ENCODE measurements at places on chromosomes 6 and 20.

GRCh38 chr6:5644523-5645185, 362.1 kb downstream of the NRN1 start:
- no peak for DNase-seq

DNA sequence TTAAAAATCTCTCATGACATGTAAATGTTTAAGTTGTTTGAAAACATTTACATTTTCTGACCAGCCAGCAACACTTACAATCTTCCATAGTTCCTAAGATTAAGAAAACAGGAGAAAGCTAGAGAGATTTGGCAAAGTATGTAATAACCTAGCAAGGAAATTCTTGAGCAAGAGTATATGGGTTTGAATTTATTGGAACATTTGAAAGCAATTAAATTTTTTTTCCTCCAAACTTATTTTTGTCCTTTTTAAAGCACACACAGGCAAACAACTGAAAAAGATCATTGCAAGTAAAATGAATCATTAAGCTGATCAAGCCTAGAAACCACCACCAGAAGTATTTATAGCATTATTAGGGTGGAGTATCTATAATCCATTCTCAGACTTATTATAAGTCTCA, 20.1 kb upstream of the ZNF217 start:
- DNase-seq = no peak

DNA sequence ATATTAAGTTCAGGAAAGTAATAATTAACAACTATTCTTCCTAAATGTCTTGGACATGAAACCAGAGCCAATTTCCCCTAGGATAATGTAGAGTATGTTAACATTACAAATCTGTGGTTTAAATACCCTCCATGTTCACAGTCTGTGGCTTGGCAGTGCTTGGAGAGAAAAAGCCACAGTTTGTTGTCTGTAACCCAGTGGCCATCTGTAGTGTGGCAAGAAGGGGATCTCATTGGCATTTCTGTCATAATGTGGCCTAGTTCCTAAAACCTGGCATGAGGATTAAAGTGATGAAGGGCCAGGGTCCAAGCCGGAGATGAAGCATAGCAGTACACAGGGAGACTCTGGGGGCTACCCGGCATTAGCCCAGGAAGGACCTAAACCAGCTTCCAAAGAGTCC, 31.2 kb downstream of the SYNE1 start:
- DNase-seq = no peak

- no peak for DNase-seq
Observed at GRCh38 chr6:39791850-39792539, at the start of gene DAAM2. TSS of gene DAAM2 (plus strand) at chr6:39792376. CDS start at chr6:39856303, 63,927 bp downstream.

- DNase-seq = peak; percentile 33
Observed at GRCh38 chr6:61809004-61809595, 476.9 kb downstream of the KHDRBS2 start.

DNA sequence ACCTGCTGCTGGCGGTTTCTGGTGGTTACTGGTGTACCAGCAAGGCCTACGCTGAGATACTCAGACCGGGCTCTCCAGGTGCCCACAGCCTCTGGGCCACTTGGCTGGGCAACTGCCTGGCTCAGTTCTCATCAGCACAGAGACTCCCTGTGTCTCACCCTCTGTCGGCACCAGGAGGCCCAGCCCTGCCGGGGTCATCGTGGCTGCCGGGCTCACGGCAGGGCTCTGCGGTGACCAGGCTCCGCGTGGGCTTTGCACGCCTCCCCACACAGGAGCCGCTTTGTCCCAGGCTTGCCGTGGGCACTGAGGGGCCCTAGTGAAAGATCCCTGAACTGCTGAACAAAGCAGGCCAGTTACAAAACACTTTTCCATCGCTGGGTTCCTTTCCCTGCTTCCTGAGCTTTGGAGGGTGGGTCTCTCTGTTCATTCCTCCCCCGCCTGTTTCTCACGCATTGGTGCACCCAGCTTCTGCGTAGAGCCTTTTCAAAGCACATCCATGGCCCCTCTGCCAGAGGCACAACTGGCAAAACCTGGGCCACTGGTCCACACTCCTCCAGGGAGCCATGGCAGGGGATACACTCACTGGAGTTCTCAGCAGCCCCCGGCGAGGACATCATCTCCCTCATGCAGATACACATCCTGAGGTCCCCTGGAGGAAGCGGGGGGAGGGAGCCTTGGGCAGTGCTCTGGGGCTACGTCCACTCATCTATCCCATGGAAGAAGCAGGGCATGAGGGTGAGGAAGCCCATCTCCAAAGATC, 117.0 kb downstream of the NFATC2 start:
- DNase-seq = no peak

DNA sequence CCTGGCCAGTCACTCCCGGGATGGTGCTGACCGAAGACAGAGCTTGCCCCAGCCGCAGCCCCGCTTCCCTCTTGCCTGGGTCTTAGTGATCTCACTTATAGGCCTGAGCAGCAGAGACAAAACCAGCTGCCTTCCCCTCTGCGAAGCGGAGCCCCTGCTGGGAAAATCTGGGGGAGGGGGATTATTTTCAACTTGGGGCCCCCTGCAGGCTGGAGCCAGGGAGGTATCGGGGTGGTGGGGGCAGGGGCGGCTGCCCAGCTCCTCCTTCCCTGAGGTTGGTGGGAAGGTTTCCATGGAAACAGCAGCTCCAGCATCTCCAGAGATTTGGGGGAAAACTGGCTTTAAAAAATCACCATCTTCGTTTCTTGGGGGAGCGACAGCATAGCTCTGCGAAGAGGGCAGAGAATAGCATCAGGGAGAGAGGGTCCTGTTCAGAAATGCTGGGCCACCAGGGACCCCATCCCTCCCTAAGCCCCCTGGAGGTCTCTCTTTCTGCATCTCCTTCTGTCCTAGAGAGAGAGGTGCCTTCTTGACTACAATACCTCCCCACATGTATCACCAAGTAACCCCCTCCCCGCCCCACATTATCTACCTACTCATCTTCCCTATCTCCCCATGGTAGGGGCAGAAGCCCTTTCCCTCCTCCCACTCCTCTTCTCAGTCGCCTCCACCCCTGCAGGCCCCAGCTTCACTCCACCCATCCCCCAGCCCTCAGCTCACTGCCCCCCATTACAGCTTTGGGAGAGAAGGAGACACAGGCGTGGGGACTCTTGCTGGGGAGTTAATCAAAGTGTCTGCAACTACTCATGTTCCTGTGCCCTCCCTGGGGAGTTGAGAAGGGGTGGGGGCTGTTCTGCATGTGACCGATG, 88.4 kb upstream of the CCDC167 start:
- no peak for DNase-seq

- no peak for DNase-seq
Observed at GRCh38 chr6:22322103-22323030, 25.5 kb upstream of the PRL start.

DNA sequence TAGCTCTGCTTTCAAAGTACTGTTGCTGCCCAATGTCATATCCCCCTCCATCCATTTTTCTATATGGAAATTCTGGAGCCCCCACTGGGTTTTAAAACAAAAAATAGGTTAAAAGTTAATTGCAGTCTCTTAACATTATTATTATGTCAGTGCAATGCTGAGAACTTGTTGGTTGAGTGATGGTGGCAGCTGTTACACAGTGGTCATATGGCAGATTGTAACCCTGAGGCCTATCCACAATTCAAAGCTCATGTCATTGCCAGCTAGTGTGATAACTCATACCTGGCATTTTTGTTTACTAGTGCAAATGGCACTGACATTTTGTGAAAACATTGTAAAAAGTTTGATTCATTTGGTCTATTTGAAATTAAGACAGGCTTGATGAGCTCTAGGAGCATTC, 305.7 kb upstream of the FLRT3 start:
- no peak for DNase-seq

DNA sequence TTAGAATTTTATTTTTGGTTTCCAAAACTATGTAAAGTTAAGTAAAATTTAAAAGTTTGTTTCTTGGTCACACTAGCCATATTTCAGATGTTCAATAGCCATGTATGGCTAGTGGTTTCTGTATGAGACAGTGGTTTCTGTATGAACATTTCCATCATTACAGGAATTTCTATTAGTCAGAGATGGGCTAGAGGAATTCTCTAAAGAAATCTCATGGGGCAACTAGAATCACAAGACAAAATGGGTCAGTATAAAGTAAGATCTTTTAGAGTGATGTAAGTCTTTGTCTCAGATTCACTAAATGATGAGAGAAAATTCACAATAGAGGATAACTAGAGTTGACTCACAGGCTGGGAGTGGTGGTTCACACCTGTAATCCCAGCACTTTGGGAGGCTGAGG, 149.0 kb downstream of the FUT9 start:
- no peak for DNase-seq

- DNase-seq = no peak
Observed at GRCh38 chr6:114940181-114940580, 597.4 kb upstream of the HS3ST5 start.

GRCh38 chr6:37171201-37171969, 1.4 kb downstream of the PIM1 start:
- peak; percentile 43 for DNase-seq

DNA sequence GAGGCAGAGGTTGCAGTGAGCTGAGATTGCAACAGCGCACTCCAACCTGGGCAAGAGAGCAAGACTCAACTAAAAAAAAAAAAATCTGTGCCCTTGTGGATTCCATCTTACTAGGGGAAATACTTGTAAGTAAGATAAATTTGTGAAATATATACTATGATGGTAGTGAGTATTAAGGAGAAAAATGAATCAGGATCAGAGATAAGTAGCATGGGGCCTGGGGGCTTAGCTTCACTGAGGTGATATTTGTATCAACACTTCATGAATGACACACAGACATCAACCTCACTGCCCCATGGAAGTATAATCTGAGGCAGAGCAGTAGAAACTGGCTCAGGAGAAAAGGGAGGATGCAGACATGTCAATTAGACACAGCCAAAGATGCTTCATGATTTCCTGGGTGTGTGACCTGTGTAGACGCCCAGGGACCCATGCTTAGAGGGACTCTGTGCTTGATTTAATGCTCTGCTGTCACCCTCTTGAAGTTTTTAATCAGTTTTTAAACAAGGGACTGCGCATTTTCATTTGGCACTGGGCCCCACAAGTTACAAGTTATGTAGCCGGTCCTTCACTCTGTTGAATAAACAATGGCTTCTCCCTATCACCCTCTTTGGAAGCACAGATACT, 41.9 kb downstream of the PCNA start:
- DNase-seq = no peak

DNA sequence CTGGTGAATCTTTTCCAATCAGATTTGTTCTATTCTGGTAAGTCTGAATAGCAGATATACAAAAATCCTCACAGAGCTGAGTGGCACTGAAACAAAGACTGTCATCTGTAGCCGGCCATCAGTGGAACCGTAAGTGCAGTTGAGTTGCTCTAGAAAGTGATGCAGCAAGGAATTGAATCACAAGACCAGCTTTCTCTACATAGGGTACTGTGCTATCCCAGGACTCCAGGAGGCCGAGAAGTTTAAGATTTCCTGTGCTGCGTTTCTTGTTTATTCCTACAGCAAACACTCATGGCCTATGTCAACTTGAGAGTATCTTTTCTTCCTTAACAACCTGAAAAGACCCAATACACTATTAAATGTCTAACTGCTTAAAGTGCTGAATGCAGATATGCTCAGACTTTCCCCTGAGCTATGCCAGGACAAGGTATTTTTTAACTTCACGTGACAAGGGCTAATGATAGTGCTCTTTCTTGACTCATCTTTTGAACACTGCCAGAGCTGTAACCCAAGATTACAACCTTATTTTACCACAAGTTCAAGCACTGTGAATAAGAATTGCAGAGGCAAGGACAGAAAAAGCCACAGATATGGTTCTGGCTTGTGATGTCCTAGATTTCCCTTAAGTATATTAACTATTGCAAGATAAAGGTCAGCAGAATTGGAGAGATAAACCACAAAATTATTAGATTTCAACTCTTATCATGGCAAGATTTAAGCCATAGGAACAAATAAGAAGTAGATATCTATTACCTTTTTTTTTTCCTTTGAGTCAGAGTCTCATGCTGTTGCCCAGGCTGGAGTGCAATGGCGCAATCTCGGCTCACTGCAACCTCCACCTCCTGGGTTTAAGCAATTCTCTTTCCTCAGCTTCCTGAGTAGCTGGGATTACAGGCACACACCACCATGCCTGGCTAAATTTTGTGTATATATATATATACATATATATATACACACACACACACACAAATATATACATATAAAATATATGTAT, 71.6 kb downstream of the GJA1 start:
- DNase-seq = no peak

DNA sequence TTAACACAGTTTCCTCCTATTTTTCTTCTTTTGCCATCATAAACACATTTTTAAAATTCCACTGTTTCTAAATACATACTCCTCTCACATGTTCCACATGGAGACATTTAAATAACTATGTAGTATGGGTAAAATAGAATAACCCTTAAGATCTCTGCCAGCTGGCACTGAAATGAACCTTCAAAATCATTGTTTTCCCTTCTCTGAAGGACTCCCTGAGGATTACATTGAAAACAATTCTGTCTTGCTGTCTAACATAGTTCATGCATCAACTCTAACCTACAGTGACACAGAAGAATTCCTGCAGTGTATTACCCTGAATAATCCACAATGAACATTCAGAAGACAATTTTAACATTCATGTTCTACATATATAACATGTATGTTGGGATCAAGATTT, 1361.8 kb upstream of the CITED2 start:
- DNase-seq = no peak

DNA sequence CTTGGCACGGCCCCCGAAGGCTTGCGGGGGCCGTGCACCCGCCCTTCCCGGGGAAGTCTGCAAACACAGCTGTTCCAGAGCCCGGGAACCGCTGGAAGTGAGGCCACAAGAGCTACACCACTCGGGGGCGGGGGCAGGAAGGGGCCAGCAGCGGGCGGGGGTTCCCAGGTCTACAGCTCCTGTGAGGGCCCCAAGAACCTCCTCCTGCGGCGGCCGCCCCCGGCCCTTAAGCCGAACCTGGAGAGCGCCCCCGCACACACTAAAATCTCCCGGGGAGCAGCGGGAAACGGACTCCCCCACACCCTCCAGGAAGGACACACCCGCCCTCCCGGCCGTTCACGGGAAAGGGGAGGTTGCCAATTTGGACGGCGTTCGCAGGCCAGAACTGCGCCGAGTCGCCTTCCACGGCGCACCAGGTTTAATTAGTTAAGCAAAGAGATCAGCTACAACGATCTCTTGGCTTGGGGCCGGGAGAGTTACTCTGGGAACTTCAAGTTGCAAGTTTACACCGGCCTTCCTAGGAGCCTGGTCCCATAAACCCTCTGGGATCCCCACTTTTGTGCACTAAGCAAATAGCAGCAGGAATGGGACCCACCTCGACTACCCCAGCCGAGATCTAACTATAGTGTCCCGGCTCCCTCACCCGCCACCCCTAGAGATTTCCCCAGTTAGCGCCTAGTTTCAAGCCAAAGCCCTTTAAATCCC, 1.7 kb downstream of the JAG1 start:
- no peak for DNase-seq

- DNase-seq = no peak
Observed at GRCh38 chr20:2234598-2235191, 61.1 kb upstream of the TGM3 start.

- no peak for DNase-seq
Observed at GRCh38 chr6:26235302-26235670, 129.7 kb upstream of the BTN3A2 start.

- DNase-seq = no peak
Observed at GRCh38 chr20:25011831-25012241, 19.3 kb upstream of the APMAP start.

Measured in NCI-H526 treated with DMSO at 0.1 percent for 48 hours (cell line).